ENCODE measurements at places on chromosomes 3 and 15. TPM values are rescaled to one million over a fixed set of nuclear protein-coding genes. Genes with fewer than 3 reads are reported as not detected.

- no peak overlapping the region for H3K27ac ChIP-seq
- H3K27me3 ChIP-seq, result peaks cover 5% of the 10 kb centered on the region
- DNase-seq, result no peak
- H3K4me3 ChIP-seq, result no peak overlapping the region
- H3K36me3 ChIP-seq, result no peaks in the 10 kb centered on the region
Measured at GRCh38 chr15:36527235-36528162, 51.9 kb upstream of the CDIN1 start.

DNA sequence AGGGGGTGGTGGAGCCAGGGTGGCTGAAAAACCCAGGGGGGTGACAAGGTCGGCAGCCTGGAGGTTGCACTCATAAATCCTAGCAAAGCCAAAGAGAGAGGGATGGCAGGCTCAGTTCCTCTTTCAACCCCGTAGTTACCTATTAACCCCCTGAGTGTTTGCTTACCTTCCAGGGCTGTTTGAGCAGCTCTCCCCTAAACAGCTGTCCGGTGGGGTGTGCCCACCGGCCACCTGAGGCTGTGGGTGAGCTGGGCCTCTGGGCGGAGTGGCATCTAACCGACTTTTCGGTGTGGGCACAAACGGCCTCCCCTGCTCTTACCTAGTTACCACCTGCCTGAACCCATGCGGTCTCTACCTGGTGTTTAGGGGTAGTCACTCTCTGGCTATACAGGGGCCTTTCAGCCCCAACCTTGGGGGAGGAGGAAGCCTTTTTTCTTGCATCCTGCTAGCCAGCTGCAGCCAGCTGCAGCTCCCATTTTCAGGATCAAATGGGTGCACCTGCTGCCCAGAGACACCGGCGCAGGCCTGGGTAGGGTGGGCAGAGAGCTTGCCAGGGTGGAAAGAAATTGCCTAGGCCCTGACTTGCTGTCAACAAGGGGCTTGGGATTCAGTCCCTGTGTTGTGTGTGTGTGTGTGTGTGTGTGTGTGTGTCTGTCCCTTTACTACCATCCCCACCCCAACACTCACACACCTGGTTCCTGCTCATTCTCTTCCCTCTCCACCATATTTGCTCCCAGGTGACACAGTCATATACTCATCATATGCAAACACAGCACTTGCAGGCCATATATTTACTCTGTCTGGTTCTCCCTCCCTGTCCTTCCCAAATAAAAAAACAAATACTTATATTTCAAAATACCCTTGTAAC, 3.7 kb downstream of the DLL4 start:
- no peak overlapping the region for H3K4me3 ChIP-seq
- peaks cover 3% of the 10 kb centered on the region for H3K27me3 ChIP-seq
- no peaks in the 10 kb centered on the region for H3K36me3 ChIP-seq
- H3K27ac ChIP-seq, result no peak overlapping the region
- H3K4me1 ChIP-seq, result peaks cover 12% of the 10 kb centered on the region
- DNase-seq, result no peak

DNA sequence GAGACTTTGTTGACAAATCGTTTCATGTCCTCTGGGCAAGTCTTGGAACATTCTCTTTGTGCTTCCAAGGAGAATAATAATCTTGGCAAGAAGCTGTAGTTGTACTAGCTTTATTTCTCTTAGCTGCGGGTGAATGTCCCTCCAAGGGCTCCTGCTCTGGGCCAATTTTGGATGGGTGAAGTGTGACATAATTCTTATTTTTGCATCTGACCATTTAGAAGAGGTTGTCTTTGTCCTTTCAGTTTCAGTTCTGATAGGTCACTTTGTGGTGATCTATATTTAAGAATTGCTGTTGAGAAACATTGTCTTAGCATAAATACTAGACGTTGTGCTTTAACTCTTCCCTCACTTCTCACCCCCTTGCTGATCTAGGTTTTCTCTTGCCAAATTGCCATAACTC, 164.8 kb upstream of the RORA start:
- H3K27ac ChIP-seq, result no peak overlapping the region
- H3K36me3 ChIP-seq, result no peaks in the 10 kb centered on the region
- H3K4me3 ChIP-seq, result no peak overlapping the region
- no peak for DNase-seq

DNA sequence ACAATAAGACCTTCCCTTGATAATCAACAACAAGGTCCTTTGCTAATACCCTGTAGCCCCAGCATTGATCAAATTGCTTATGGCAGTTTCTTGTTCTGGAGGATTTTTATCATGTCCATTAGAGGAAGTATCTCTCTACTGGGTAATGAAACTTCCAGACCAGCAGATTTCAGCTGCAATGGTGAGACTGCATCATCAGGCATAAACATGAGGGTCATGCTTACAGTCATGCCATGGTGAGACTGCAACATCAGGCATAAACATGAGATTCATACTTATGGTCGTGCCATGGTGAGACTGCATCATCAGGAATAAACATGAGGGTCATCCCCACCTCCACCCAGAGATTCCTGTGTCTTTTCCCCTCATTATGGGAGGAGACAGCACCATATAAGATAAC, 129.0 kb upstream of the LIPC start:
- no peak overlapping the region for H3K4me3 ChIP-seq
- H3K27me3 ChIP-seq, result no peaks in the 10 kb centered on the region
- H3K27ac ChIP-seq, result no peak overlapping the region
- no peaks in the 10 kb centered on the region for H3K36me3 ChIP-seq

GRCh38 chr3:46934072-46934471, 42.5 kb downstream of the CCDC12 start:
- no peaks in the 10 kb centered on the region for H3K36me3 ChIP-seq
- H3K4me1 ChIP-seq, result peaks cover 48% of the 10 kb centered on the region
- DNase-seq, result no peak
- H3K27ac ChIP-seq, result no peak overlapping the region

- no peaks in the 10 kb centered on the region for H3K27me3 ChIP-seq
- H3K4me3 ChIP-seq, result no peak overlapping the region
- no peak for DNase-seq
- H3K4me1 ChIP-seq, result no peaks in the 10 kb centered on the region
- H3K36me3 ChIP-seq, result no peaks in the 10 kb centered on the region
Measured at GRCh38 chr15:90598031-90598577, 68.4 kb downstream of the CRTC3 start.

DNA sequence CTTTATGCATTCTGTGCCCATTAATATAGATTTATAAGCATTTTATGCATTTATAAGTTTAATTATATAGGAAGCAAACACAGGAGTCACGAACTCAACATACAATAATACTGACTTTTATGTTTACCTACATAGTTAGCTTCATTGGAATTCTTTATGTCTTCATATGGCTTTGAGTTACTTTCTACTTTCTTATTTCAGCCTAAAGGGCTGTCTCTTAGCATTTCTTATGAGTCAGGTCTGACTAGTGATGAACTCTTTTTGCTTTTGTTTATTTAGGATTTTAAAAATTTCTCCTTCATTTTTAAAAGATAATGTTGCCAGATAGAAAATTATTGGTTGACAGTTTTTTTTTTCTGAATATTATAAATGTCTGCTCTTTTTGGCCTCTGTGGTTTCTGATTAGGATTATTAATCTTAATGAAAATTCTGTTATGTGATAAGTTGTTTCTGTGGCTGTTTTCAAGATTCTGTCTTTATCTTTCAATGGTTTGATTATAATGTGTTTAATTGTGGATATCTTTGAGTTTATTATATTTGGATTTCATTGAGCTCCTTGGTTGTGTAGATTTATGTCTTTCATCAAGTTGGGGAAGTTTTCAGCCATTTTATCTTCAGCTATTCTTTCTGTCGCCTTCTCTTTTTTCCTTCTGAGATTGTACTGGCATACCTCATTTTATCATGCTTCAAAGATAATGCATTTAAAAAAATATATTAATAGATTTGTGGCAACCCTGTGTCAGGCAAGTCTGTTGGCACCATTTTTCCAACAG, 54.3 kb downstream of the ATP2C1 start:
- H3K27ac ChIP-seq, result no peak overlapping the region
- no peak for DNase-seq
- no peaks in the 10 kb centered on the region for H3K27me3 ChIP-seq
- peaks cover 6% of the 10 kb centered on the region for H3K36me3 ChIP-seq
- no peak overlapping the region for H3K4me3 ChIP-seq

GRCh38 chr3:126212620-126213378, 32.4 kb upstream of the ALDH1L1 start:
- DNase-seq, result no peak
- H3K27me3 ChIP-seq, result peaks cover 37% of the 10 kb centered on the region
- H3K36me3 ChIP-seq, result no peaks in the 10 kb centered on the region
- peak overlapping the region; percentile 55 for H3K4me3 ChIP-seq

- H3K36me3 ChIP-seq, result no peaks in the 10 kb centered on the region
- H3K4me1 ChIP-seq, result no peaks in the 10 kb centered on the region
- DNase-seq, result no peak
- no peak overlapping the region for H3K27ac ChIP-seq
- 0 out of 2 replicates have a peak, but pooled peaks cover 2% of the 10 kb centered on the region for H3K27me3 ChIP-seq
Measured at GRCh38 chr15:29062626-29063025, 176.9 kb downstream of the APBA2 start.

- H3K36me3 ChIP-seq, result peaks cover 8% of the 10 kb centered on the region
- no peak for DNase-seq
- no peak overlapping the region for H3K27ac ChIP-seq
- H3K27me3 ChIP-seq, result no peaks in the 10 kb centered on the region
- no peaks in the 10 kb centered on the region for H3K4me1 ChIP-seq
Measured at GRCh38 chr3:30644615-30645014, 38.2 kb downstream of the TGFBR2 start.

DNA sequence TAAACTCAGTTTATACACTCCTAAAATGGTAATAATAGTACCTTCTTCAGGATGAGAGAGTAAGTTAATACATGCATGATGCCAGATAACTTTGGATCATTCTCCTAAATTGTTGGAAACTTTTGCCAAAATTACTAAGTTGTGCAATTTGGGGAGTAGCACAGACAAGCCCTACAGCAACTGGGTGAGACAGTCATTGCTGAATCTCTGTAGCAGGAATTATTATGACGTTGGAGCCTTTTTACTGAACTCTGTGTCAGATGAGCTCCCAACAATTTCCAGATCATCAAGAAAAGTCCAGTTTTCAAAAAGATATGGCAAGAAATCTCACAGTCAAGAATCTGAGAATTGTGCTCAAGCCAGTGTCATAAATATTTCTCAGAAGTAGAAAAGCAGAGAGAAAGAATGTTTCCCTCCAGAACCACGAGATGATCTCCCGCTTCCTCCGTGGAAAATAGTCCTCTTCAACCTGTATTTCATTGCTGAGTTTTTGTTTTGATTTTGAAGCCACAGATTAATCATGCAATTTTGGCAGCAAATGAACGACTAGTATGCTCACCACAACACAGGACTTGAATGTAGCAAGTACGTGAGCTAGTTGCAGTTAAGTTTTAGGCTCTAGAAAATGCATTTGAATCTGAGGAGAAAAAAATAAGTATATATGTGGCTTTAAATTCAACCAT, 485.4 kb downstream of the CNTN6 start:
- H3K36me3 ChIP-seq, result no peaks in the 10 kb centered on the region
- no peaks in the 10 kb centered on the region for H3K4me1 ChIP-seq
- no peak overlapping the region for H3K4me3 ChIP-seq
- no peak for DNase-seq
- no peak overlapping the region for H3K27ac ChIP-seq

DNA sequence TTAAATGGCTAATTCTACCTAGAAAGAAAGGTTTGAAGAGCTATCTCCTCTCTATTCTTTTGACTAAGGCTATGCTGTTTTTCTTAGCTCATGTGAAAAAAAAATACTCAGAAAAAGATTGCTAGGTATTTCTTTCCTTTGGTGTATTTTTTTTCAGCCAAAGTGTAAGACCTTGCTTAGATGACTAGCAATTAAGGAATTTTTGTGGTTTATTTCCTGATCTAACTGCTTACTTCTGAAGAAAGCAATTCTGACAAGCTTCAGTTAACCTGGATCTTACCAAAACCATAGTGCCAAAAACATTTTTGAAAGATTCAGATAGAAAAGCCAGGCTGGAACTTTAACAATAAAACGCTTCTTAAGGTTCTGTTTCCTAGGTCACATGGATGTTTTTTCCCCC, 315.6 kb downstream of the SOX2 start:
- no peak overlapping the region for H3K27ac ChIP-seq
- H3K27me3 ChIP-seq, result no peaks in the 10 kb centered on the region
- H3K4me1 ChIP-seq, result no peaks in the 10 kb centered on the region
- no peak overlapping the region for H3K4me3 ChIP-seq
- H3K36me3 ChIP-seq, result no peaks in the 10 kb centered on the region

DNA sequence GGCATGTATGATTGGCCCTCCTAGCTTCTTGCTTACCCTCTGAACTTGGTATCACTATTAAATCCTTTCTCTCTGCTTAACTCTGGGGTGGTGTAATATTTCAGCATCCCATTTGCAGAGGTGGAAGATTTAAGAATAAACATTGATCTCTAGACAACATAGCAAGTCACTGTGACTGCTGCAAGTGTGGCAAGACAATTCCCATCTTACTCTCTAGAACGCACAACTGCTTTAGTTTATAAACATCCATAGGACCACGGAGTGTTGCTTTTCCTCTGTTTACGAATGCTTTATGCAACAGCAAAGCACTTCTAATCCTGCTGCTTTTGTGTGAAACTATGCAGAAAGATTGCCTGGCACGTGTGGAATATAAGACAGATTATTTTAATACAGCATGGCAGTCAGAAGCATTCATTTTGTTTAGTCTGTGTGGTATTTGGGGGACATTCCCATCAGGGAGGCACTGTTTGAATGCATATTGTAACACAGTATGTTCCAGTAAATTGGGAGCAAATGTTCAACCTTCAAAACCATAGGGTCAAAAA, 338.9 kb upstream of the TMCO5A start:
- H3K36me3 ChIP-seq, result no peaks in the 10 kb centered on the region
- H3K4me3 ChIP-seq, result no peak overlapping the region
- no peaks in the 10 kb centered on the region for H3K4me1 ChIP-seq
- H3K27me3 ChIP-seq, result no peaks in the 10 kb centered on the region

- H3K4me1 ChIP-seq, result no peaks in the 10 kb centered on the region
- H3K36me3 ChIP-seq, result no peaks in the 10 kb centered on the region
- no peak overlapping the region for H3K4me3 ChIP-seq
- H3K27ac ChIP-seq, result no peak overlapping the region
Measured at GRCh38 chr15:41850482-41851166, 12.0 kb downstream of the PLA2G4B start.

- H3K36me3 ChIP-seq, result no peaks in the 10 kb centered on the region
- no peak overlapping the region for H3K27ac ChIP-seq
- H3K4me1 ChIP-seq, result no peaks in the 10 kb centered on the region
- DNase-seq, result no peak
Measured at GRCh38 chr3:180808823-180809575, 103.5 kb upstream of the FXR1 start.

- H3K27me3 ChIP-seq, result no peaks in the 10 kb centered on the region
- no peaks in the 10 kb centered on the region for H3K36me3 ChIP-seq
- H3K4me1 ChIP-seq, result no peaks in the 10 kb centered on the region
- H3K4me3 ChIP-seq, result no peak overlapping the region
- DNase-seq, result no peak
Measured at GRCh38 chr15:69653306-69653705, 200.7 kb downstream of the RPLP1 start.

GRCh38 chr15:93087825-93088199, 1.2 kb downstream of the RGMA start:
- H3K4me3 ChIP-seq, result peak overlapping the region; percentile 27
- peaks cover 49% of the 10 kb centered on the region for H3K27me3 ChIP-seq
- H3K4me1 ChIP-seq, result peaks cover 3% of the 10 kb centered on the region
- H3K36me3 ChIP-seq, result no peaks in the 10 kb centered on the region

Gene WNT7A
- total RNA-seq, result not detected

Gene RLBP1
- not detected for total RNA-seq

Gene WNT5A
- 0.54 TPM for total RNA-seq
